ENCODE measurements at places on chromosomes 4 and X. TPM values are rescaled to one million over a fixed set of nuclear protein-coding genes. Genes with fewer than 3 reads are reported as not detected.

The XG gene
- polyA plus RNA-seq: 1.0 TPM

The HDX gene
- 2.8 TPM for polyA plus RNA-seq

The CFP gene
- 3.5 TPM for polyA plus RNA-seq

The UNC5C gene
- polyA plus RNA-seq: 0.79 TPM

GRCh38 chrX:138858438-138858837 is 146.9 kb upstream of the FGF13 start:
- H3K4me3 ChIP-seq: no peak overlapping the region
- no peak overlapping the region for H3K27ac ChIP-seq
- H3K4me1 ChIP-seq: no peaks in the 10 kb centered on the region
- H3K36me3 ChIP-seq: no peaks in the 10 kb centered on the region

GRCh38 chrX:3664921-3665320 is 48.5 kb downstream of the PRKX start:
- H3K27me3 ChIP-seq: no peaks in the 10 kb centered on the region
- H3K27ac ChIP-seq: no peak overlapping the region
- H3K4me1 ChIP-seq: no peaks in the 10 kb centered on the region
- no peak for DNase-seq

DNA sequence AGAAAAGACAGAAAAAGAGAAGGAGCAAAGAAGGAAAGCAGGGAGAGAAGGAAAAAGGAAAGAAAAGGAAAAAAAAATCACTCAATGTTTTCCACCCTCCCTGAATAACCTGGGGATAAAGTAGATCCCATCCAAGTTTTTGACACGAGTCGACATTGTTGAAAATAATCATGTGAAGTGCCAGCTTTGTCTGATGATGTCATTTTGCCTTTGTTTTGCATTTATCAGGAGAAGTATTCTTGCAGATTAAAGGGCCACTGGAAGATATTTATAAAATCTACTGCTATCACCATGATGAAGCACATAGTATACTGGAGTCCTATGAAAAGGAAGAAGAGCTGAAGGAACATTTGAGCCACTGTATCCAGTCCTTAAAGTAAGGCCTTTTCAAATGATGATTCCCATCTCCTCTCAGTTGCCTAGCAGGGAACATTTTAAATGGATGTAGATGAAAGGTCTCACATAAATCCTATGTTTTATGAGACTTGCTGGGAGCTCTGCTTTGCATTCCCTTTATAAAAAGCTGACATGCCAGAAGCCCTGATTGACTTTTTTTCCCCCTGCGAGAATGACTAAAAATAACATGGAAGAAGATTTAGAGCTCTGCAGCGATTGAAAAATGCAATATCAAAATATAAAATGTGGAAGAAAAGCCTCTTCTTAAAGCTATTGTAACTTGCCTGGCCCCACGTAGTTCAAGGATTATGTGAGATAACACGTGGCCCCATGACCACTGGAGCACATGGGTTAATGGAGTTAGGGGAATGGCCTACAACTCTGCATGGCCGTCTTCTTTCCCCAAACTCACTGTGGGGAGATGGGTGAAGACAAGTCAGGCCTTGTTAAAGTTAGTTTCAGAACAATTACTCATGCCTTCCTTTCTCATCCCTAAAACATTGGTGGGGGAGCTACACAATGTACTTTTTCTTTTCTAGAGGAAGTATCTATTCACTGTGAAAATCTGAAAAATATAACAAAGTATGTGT is 77.5 kb downstream of the INTS12 start:
- no peaks in the 10 kb centered on the region for H3K4me1 ChIP-seq
- no peak for DNase-seq
- H3K36me3 ChIP-seq: no peaks in the 10 kb centered on the region
- H3K4me3 ChIP-seq: no peak overlapping the region
- H3K27me3 ChIP-seq: no peaks in the 10 kb centered on the region

DNA sequence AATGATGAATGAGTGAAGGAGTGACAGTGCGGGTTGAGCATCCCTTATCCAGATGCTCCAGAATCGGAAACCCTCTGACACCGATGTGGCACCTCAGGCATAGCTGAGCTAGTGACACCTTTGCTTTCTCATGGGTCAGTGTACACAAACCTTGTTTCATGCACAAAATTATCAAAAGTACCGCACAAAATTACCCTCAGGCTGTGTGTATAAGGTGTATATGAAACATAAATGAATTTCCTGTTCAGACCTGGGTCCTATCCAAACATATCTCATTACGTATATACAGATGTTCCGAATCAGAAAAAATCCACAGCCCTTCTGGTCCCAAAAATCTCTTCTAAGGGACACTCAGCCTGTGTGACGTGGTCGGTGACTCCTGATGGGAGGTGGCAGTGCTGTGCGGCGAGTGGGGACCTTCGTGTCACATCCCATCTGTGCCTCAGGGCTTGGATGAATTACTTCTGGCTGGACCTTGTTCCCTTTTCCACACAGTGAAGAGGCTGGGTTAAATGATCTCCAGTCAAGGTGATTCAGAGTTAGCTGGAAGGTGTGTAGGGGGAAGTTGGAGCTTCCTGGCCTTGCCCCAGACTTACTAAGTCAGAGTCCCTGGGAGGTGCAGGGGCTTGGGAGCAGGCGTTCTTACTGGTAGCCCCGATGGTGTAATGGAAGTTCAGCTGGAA is 18.8 kb downstream of the RGS12 start:
- H3K4me1 ChIP-seq: peaks cover 6% of the 10 kb centered on the region
- H3K36me3 ChIP-seq: peaks cover 12% of the 10 kb centered on the region
- no peak overlapping the region for H3K4me3 ChIP-seq
- H3K27ac ChIP-seq: no peak overlapping the region

- H3K36me3 ChIP-seq: no peaks in the 10 kb centered on the region
- peaks cover 15% of the 10 kb centered on the region for H3K27me3 ChIP-seq
- peaks cover 5% of the 10 kb centered on the region for H3K4me1 ChIP-seq
Observed at GRCh38 chrX:37685381-37686359, at the start of gene XK. XK (plus strand) TSS chrX:37685791; CDS start chrX:37685962, 171 bp downstream.

DNA sequence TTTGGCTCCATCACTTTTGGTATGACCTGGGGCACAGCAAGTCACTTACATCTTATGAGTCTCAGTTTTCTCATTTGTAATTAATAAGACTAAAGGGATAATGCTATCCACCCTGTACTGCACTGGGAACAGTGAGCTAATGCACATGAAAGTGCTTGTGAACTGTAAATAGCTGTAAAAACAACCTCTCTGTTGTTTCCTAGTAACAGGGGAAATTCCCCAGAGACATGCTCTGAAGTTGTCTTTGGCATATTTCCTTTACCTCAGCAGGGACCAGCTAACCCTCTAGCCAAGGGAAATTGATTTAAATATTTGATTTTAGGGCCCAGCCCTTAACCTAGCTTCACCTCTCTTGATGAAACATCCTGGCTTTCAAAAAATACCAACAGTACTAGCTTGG is 6.1 kb upstream of the CYSLTR1 start:
- DNase-seq: peak; percentile 63
- H3K4me3 ChIP-seq: no peak overlapping the region
- H3K4me1 ChIP-seq: no peaks in the 10 kb centered on the region
- H3K36me3 ChIP-seq: no peaks in the 10 kb centered on the region
- H3K27ac ChIP-seq: no peak overlapping the region

- no peak for DNase-seq
- H3K36me3 ChIP-seq: no peaks in the 10 kb centered on the region
- H3K27ac ChIP-seq: no peak overlapping the region
Observed at GRCh38 chrX:22968494-22968893, 31.3 kb upstream of the DDX53 start.

- peak; percentile 11 for DNase-seq
- no peaks in the 10 kb centered on the region for H3K36me3 ChIP-seq
- H3K4me1 ChIP-seq: no peaks in the 10 kb centered on the region
- peaks cover 10% of the 10 kb centered on the region for H3K27me3 ChIP-seq
Observed at GRCh38 chrX:105267167-105267566, 46.7 kb upstream of the TEX13A start.

- DNase-seq: peak; percentile 60
- no peak overlapping the region for H3K4me3 ChIP-seq
- H3K27me3 ChIP-seq: no peaks in the 10 kb centered on the region
- no peak overlapping the region for H3K27ac ChIP-seq
Observed at GRCh38 chr4:138875891-138876608, 139.5 kb upstream of the NOCT start.

- no peaks in the 10 kb centered on the region for H3K36me3 ChIP-seq
- H3K27me3 ChIP-seq: peaks cover 3% of the 10 kb centered on the region
- peak; percentile 46 for DNase-seq
- no peaks in the 10 kb centered on the region for H3K4me1 ChIP-seq
- H3K4me3 ChIP-seq: no peak overlapping the region
- H3K27ac ChIP-seq: no peak overlapping the region
Observed at GRCh38 chr4:13642170-13642950, 14.8 kb upstream of the BOD1L1 start.
